ENCODE measurements at places on chromosomes 3 and 15. TPM values are rescaled to one million over a fixed set of nuclear protein-coding genes. Genes with fewer than 3 reads are reported as not detected.

FANCD2OS gene
- not detected for total RNA-seq

SLC22A14 gene
- not detected for total RNA-seq

FEZF2 gene
- not detected for total RNA-seq

NOX5 gene
- 1.5 TPM for total RNA-seq

LTK gene
- total RNA-seq: 0.11 TPM

LRTM1 gene
- total RNA-seq: not detected

BUB1B gene
- 75.3 TPM for total RNA-seq

GNB4 gene
- 19.4 TPM for total RNA-seq

GREM1 gene
- total RNA-seq: 0.48 TPM

VIPR1 gene
- total RNA-seq: 23.9 TPM

GRCh38 chr3:10432156-10432845 lies 73.1 kb downstream of the ATP2B2 start:
- no peak for DNase-seq
- H3K27me3 ChIP-seq: peaks cover 78% of the 10 kb centered on the region
- no peaks in the 10 kb centered on the region for H3K4me1 ChIP-seq
- H3K27ac ChIP-seq: no peak overlapping the region

- H3K4me3 ChIP-seq: no peak overlapping the region
- H3K27ac ChIP-seq: no peak overlapping the region
- no peaks in the 10 kb centered on the region for H3K4me1 ChIP-seq
Observed at GRCh38 chr3:17905996-17906395, 163.6 kb upstream of the TBC1D5 start.

DNA sequence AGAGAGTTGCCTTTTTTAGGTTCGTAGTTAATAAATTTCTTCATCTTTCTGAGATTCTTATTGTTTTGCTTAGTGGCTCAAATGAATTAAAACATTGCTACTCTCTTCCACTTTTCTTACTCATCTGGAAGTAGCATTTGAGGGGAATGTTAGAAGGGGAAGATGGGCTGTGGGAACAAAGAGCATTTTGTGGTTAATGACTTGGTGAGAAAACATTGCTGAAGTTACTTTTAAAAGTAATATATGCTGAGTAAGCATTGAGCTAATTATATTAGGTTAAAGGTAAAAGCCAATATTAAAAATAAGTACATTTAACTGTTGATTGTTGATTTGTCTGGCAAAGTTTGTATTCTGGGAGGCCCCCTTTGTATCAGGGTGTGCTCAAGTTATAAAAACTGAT lies 5.7 kb downstream of the MORF4L1 start:
- H3K4me3 ChIP-seq: peak overlapping the region; percentile 31
- peaks cover 43% of the 10 kb centered on the region for H3K36me3 ChIP-seq
- no peaks in the 10 kb centered on the region for H3K27me3 ChIP-seq
- H3K4me1 ChIP-seq: peaks cover 58% of the 10 kb centered on the region
- peak overlapping the region; percentile 31 for H3K27ac ChIP-seq

DNA sequence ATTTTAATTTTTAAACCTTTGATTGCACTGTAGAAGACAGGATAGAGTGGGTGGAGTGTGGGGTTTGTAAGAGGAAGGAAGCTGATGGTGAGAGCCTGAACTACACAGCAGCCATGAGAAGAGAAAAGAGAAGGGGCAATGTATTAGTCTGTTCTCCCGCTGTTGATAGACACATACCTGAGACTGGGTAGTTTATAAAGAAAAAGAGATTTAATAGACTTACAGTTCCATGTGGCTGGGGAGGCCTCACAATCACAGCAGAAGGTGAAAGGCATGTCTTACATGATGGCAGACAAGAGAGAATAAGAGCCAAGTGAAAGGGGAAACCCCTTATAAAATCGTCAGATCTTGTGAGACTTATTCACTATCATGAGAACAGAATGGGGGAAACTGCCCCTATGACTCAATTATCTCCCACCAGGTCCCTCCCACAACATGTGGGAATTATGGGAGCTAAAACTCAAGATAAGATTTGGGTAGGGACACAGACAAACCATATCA lies 37.3 kb downstream of the STARD5 start:
- no peak overlapping the region for H3K27ac ChIP-seq
- no peaks in the 10 kb centered on the region for H3K4me1 ChIP-seq
- no peak for DNase-seq
- peaks cover 43% of the 10 kb centered on the region for H3K27me3 ChIP-seq
- no peaks in the 10 kb centered on the region for H3K36me3 ChIP-seq

DNA sequence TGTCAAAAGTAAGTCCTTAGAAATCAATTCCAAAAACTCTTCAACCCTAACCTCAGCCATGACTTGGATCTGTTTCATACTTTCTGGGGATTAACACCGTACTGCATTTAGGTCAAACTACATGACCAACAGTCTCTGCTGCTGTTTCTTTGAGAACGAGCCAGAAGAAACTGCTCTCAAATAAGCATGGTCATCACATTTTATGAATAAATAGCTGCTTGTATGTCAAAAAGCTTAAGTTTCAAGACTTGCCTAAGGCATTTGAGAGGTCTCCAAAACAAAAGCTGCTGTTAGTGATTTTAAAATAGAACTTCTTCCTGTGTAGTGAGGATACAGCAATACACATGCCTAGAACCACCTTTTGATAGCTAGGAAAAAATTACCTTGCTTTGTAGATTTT lies 166.3 kb upstream of the CHRM5 start:
- H3K36me3 ChIP-seq: no peaks in the 10 kb centered on the region
- DNase-seq: no peak
- H3K27ac ChIP-seq: no peak overlapping the region
- no peaks in the 10 kb centered on the region for H3K27me3 ChIP-seq
- H3K4me3 ChIP-seq: no peak overlapping the region
- no peaks in the 10 kb centered on the region for H3K4me1 ChIP-seq

DNA sequence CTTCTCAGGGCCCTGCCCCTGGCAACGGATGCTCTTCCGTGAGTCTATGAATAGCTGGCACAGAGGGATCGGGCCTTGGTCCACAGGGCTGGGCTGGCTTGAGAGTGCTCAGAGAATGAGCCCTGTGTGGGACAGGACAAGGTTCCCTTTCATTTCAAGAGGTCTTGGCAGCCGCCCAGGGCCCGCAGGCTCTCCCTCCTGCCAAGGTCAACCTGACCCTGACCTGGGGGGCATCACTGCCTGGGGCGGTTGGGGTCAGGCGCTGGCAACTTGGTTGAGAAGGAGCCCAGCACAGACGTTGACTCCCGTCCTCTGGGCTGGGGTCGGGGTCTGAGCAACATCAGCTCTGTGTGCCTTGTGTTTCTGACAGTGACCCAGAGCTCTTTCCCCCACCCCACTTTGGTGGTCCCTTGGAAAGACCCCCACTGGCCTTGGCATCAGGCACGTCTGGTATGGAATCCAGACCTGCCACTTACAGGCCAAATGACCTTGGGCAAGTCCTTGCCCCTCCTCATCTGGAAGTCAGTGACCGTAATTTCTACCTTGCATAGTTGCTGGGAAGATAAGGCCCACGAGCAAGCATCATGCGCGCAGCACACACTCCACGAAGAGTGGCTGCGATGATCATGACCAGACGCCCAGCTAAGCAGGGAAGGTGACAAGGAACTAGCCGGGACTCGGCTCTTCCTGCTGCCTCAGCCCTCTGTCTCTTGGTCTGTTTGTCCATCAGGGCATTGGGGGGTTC lies 36.4 kb downstream of the EPHB3 start:
- no peak overlapping the region for H3K27ac ChIP-seq
- peaks cover 5% of the 10 kb centered on the region for H3K27me3 ChIP-seq
- no peak for DNase-seq
- peaks cover 16% of the 10 kb centered on the region for H3K4me1 ChIP-seq

GRCh38 chr3:50573566-50574443 lies 4.5 kb downstream of the HEMK1 start:
- no peak overlapping the region for H3K27ac ChIP-seq
- peaks cover 7% of the 10 kb centered on the region for H3K4me1 ChIP-seq
- no peak overlapping the region for H3K4me3 ChIP-seq

- peak; percentile 5 for DNase-seq
- peak overlapping the region; percentile 8 for H3K27ac ChIP-seq
- no peaks in the 10 kb centered on the region for H3K36me3 ChIP-seq
- no peaks in the 10 kb centered on the region for H3K27me3 ChIP-seq
Observed at GRCh38 chr3:79872483-79872882, 104.7 kb upstream of the ROBO1 start.

- H3K36me3 ChIP-seq: no peaks in the 10 kb centered on the region
- peaks cover 79% of the 10 kb centered on the region for H3K4me1 ChIP-seq
Observed at GRCh38 chr3:23668430-23668904, 137.3 kb upstream of the UBE2E1 start.

DNA sequence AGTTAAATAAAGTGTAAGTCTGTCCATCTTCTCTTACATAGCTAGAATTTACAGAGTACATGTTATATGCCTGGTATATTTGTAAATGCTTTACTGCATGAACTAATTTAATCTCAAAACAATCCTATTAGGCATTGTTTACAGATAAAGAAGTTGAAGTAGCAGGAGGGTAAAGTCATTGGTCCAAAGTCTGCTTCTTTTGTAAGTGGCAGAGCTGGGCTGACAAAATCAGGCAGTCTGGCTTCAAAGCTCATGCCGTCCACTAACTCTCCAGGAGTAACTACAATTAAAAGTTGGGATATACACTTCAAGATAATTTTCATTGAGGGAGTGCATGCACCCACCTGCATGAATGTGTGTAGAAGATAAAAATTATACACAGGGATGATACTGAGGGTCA lies 27.3 kb downstream of the VGLL3 start:
- no peak overlapping the region for H3K27ac ChIP-seq
- no peaks in the 10 kb centered on the region for H3K27me3 ChIP-seq
- H3K36me3 ChIP-seq: no peaks in the 10 kb centered on the region
- no peak for DNase-seq
- no peak overlapping the region for H3K4me3 ChIP-seq

GRCh38 chr3:194139071-194139813 lies 3.3 kb downstream of the HES1 start:
- H3K27me3 ChIP-seq: no peaks in the 10 kb centered on the region
- DNase-seq: peak; percentile 60
- H3K4me3 ChIP-seq: peak overlapping the region; percentile 94
- H3K27ac ChIP-seq: peak overlapping the region; percentile 98
- peaks cover 24% of the 10 kb centered on the region for H3K36me3 ChIP-seq

GRCh38 chr15:35871282-35871681 lies 325.3 kb upstream of the DPH6 start:
- H3K4me3 ChIP-seq: no peak overlapping the region
- H3K27me3 ChIP-seq: no peaks in the 10 kb centered on the region
- H3K4me1 ChIP-seq: peaks cover 9% of the 10 kb centered on the region

DNA sequence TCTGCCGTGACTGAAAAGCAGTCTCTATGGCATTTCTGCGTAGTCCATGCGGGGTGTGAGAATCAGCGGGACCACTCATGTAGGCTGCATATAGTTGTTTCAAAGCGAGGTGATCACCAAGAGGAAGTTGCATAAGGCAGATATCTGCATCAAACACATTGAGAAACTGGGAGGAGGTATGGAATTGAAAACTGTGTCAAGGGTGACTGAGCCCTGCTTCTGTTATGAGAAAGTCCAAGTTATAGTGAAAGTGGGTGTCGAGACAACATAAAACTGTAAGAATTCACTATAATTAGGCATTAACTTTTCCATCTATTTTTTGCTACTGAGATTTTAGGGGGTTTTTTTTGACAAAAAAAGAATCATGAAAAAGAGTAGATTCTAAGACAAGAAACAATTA lies 109.3 kb downstream of the ZIC1 start:
- no peaks in the 10 kb centered on the region for H3K27me3 ChIP-seq
- DNase-seq: no peak
- H3K36me3 ChIP-seq: no peaks in the 10 kb centered on the region
- H3K4me3 ChIP-seq: no peak overlapping the region
- no peak overlapping the region for H3K27ac ChIP-seq

- H3K27ac ChIP-seq: no peak overlapping the region
- no peaks in the 10 kb centered on the region for H3K36me3 ChIP-seq
- H3K4me3 ChIP-seq: no peak overlapping the region
- H3K27me3 ChIP-seq: no peaks in the 10 kb centered on the region
Observed at GRCh38 chr15:92048739-92049138, 195.2 kb downstream of the SLCO3A1 start.

DNA sequence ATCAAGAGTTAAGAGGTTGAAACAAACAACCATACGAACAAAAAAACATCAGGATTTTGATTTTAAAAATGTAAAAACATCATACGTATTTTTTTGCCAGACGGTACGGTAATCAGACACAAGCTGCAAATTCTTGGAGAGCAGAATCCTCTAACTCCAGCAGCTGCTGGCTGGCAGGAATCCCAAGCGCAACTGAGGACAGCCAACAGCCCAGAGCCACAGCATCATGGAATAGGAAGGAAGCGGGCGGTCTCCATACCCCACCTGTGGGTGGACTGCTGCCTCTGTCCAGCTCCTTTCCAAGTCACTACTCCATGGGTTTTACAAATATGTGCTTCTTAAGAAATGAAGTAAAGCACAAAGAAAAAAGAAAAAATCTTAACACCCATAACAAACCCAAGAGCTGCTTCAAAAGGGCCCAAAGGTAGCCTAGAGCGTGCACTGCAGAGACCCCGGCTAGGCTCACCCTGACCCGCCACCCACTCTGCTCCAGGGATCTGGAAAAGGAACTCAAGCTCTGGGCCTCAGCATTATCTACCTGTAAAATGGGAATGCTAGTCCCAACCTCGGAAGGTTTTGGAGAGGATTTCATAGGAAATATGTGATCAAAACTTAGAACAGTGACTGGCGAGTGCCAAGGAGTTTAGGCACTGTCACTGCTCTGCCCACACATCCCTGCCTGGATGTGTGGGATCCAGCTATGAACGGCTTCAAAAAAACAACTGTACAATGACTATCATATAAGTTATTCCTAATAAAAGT lies 33.4 kb downstream of the ZXDC start:
- no peaks in the 10 kb centered on the region for H3K36me3 ChIP-seq
- no peak overlapping the region for H3K4me3 ChIP-seq
- no peaks in the 10 kb centered on the region for H3K4me1 ChIP-seq
- no peaks in the 10 kb centered on the region for H3K27me3 ChIP-seq
- H3K27ac ChIP-seq: no peak overlapping the region
- DNase-seq: no peak

GRCh38 chr3:55202326-55202725 lies 274.5 kb upstream of the LRTM1 start:
- H3K27ac ChIP-seq: no peak overlapping the region
- H3K4me3 ChIP-seq: no peak overlapping the region
- peak; percentile 41 for DNase-seq
- H3K27me3 ChIP-seq: no peaks in the 10 kb centered on the region
- H3K36me3 ChIP-seq: no peaks in the 10 kb centered on the region

- H3K4me1 ChIP-seq: no peaks in the 10 kb centered on the region
- H3K27ac ChIP-seq: no peak overlapping the region
- no peak overlapping the region for H3K4me3 ChIP-seq
- H3K36me3 ChIP-seq: no peaks in the 10 kb centered on the region
- H3K27me3 ChIP-seq: no peaks in the 10 kb centered on the region
Observed at GRCh38 chr3:112119962-112120836, 12.8 kb downstream of the GCSAM start.

- H3K36me3 ChIP-seq: no peaks in the 10 kb centered on the region
- no peaks in the 10 kb centered on the region for H3K27me3 ChIP-seq
- no peak for DNase-seq
Observed at GRCh38 chr3:9583792-9584191, 30.2 kb upstream of the LHFPL4 start.

GRCh38 chr3:171553086-171553485 lies 92.9 kb upstream of the TNIK start:
- no peak for DNase-seq
- H3K27ac ChIP-seq: no peak overlapping the region
- H3K4me1 ChIP-seq: no peaks in the 10 kb centered on the region

GRCh38 chr3:66444146-66444644 lies 56.6 kb downstream of the LRIG1 start:
- H3K4me1 ChIP-seq: peaks cover 19% of the 10 kb centered on the region
- H3K4me3 ChIP-seq: no peak overlapping the region
- no peaks in the 10 kb centered on the region for H3K27me3 ChIP-seq
- H3K36me3 ChIP-seq: no peaks in the 10 kb centered on the region
- no peak overlapping the region for H3K27ac ChIP-seq

GRCh38 chr3:115162759-115163158 lies 15.7 kb upstream of the ZBTB20 start:
- no peak overlapping the region for H3K27ac ChIP-seq
- H3K36me3 ChIP-seq: no peaks in the 10 kb centered on the region
- H3K4me1 ChIP-seq: no peaks in the 10 kb centered on the region
- DNase-seq: no peak

All from PC-9 (cell line).